Hematopoietic multipotent progenitor cell treated with erythropoietin and hydrocortisone succinate and interleukin-3 and kit ligand, for 4 days (in vitro differentiated cells): ENCODE measurements at places on chromosomes 6 and 20.

DNA sequence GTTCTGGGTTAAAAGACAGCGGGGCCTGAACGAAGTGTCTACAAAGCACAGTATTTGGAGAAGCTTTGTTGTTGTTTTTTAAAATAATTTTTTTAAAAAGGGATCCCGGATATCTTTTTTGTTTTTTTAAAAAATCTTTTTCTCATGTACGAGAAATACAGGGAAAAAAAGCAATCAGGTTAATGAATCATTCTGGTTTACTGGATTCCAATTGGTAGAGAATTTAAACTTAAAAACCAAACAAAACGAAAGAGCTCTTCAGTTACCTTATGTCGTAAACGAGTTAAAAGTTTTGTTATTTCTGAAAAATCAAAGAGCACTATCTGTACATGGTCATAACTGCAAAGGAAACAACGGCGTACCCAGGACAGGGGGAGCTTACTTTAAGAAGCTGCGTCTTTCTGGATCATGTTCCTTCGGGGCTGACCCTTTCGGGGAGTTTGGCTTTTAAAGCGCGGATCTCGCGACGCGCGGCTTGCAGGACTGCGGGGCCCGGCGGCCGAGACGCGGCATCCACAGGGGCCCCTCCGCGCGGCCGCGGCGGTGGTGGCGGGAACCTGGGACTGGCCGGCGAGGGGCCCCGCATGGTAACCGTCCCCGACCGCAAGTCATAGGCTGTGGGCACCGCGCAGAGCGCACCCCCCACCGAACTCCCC, 927 bp downstream of the IL20RA start:
- DNase-seq: peak; percentile 46

GRCh38 chr20:7411075-7411474, 529.2 kb downstream of the HAO1 start:
- DNase-seq: no peak

DNA sequence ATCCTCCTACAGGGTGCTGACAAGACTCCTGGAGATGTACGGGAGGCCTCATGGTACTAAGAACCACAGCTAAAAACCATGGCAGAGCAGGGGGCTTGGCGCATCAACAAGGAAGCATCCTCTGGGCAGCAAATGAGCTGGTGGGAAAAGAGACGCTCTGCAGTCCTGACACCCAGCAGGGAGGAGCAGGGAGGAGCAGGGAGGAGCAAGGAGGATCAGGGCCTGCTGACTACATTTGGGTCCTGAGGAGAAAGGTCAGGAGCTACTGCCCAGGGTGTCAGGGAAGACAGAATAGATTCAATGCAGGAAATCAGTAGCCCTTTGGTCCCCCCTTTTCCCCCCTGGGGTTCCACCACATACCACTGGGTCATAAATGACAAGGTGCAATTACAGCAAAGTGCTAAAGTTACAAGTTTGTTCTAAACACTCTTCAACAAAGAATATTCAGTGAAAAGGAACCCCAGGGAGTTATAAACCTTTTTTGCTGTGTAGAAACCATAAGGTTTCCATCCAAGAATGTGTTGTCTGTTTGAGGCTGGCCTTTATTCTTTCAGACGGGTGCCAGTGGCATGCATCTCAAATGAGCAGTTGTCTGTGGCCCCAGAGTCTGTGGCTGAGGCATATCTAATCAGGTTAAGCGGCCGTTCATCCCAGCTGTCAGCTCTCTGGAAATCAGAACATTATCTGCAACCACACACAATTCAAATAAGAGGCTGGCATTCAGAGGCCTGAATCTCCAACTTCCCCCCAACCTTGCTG, 325.0 kb downstream of the CDC5L start:
- DNase-seq: peak; percentile 78

DNA sequence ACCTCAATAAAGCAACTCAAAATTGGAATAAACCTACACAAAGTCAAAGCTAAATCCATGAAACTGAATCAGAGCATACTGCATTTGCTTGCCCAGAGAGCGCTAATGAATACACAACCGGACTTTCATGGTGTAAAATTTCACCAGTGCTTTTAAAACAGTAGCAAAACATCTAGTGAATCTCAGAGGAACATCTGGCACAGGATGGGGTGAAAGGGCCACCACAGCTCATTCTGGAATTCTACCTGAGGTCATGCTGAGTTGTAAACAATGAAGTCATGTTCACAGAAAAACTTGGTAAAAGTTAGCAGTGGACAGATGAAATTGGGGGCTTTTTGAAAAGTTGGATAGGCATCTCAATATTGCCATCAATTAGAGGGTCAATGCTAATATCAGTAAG, 125.6 kb upstream of the STXBP5 start:
- no peak for DNase-seq

DNA sequence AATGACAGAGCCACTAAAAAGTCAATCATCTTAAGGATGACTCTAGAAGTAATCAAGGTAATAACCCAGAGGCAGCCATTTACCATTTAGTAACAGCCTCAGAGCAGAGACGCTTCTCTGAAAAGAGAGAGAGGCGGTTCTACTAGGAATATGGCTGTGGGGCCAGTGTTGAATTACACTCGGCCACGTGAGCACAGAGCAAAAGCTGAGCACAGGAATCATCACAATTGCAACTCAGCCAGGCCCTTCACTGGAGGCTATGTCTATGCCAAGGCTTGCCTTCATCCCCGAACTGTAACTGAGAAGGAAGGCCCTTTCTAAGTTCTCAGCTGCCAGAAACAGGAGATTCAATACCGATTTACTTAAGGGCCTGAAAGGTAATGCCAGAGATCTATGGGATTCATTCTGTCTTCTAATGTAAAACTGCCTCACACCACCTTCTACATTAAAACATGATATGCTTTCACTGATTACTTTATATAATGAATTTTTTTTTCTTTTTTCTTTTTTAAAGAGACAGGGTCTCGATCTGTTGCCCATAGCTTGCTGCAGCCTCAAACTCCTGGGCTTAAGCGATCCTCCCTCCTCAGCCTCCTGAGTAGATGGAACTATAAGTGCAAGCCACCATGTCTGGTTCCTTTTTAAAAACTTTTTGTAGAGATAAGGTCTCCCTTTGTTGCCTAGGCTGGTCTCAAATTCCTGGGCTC, 67.6 kb downstream of the NUDT3 start:
- DNase-seq: no peak

DNA sequence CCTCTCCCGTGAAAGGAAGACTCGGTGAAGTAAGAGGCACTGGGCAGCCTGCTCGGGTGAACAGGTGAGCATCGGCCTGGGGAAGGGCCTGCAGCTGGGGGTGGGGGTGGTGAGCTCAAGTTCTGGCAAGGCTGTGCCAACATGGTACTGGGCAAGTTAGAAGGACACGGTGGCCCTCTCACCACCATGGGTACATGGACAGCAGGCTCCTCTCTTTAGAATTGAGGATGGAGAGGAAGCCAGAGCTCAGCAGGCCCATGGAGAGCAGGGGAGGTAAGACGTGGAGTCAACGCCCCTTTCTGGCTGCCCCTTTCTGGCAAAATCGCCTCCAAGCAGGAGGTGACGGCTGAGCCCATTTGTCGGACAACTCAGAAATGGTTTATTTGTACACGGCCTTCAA, 135.6 kb downstream of the ANKRD60 start:
- DNase-seq: no peak

DNA sequence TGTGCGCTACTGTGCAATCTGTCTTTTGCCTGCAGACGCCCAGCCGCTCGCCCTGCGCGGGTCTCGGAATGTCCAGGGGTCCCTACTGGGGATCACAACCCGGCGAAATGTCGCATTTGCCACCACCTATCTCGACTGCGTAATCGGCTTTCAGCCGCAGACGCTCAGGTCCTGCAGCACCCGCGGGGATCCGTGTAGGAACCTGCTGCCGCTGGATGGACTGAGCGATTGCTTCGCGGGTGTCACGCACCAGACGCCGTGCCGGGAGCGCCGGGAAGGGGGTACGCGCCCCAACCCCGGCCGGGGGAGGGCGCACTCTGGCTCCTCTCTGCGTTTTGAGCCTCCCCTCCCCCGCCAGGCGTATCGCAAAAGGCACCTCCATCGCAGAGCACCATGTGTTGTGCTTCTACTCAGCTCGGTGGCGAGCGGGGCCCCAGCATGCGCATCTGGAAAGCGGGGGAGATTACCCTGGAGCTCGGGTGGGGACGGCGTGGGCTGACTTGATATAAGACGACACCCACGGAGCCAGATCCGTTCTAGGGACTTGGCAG, 747 bp upstream of the PTPRA start:
- peak; percentile 93 for DNase-seq

GRCh38 chr6:31659649-31660380, 763 bp downstream of the C6orf47 start:
- peak; percentile 66 for DNase-seq
